ENCODE measurements at places on chromosomes 7 and 10. TPM values are rescaled to one million over a fixed set of nuclear protein-coding genes. Genes with fewer than 3 reads are reported as not detected.

FAM241B gene
- 9.6 TPM for total RNA-seq

SNCG gene
- total RNA-seq, result not detected

HMX2 gene
- total RNA-seq, result 0.28 TPM

FEZF1 gene
- not detected for total RNA-seq

AMZ1 gene
- total RNA-seq, result 0.14 TPM

IGFBP1 gene
- total RNA-seq, result not detected

TRIM74 gene
- total RNA-seq, result 0.40 TPM

PAX2 gene
- 0.05 TPM for total RNA-seq

FOXI2 gene
- total RNA-seq, result not detected

ARHGEF35 gene
- 6.3 TPM for total RNA-seq

MACC1 gene
- total RNA-seq, result 0.05 TPM

CPA5 gene
- total RNA-seq, result 0.56 TPM

DNAH11 gene
- total RNA-seq, result 4.2 TPM

HTR5A gene
- not detected for total RNA-seq

PTPRN2 gene
- 0.46 TPM for total RNA-seq
